ENCODE measurements at places on chromosomes 13 and 19.

DNA sequence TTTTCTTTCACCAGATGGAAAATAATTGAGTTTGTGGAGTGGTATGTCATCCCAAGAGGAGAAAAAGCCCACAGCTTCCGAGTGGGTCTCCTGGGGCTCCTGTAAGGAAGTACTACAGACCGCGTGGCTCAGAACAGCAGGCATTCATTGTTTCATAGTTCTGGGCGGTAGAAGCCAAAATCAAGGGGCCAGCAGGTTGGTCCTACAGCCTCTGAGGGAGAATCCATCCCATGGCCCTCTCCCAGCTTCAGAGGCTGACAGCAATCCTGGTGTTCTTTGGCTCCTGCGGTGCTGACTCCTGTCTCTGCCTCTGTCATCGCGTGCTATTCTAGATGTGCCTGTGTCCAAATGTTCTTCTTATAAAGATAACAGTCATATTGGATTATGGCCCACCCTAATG lies 362.6 kb downstream of the FGF14 start:
- DNase-seq: no peak

GRCh38 chr13:94305934-94306333 lies 173.5 kb downstream of the DCT start:
- no peak for DNase-seq

DNA sequence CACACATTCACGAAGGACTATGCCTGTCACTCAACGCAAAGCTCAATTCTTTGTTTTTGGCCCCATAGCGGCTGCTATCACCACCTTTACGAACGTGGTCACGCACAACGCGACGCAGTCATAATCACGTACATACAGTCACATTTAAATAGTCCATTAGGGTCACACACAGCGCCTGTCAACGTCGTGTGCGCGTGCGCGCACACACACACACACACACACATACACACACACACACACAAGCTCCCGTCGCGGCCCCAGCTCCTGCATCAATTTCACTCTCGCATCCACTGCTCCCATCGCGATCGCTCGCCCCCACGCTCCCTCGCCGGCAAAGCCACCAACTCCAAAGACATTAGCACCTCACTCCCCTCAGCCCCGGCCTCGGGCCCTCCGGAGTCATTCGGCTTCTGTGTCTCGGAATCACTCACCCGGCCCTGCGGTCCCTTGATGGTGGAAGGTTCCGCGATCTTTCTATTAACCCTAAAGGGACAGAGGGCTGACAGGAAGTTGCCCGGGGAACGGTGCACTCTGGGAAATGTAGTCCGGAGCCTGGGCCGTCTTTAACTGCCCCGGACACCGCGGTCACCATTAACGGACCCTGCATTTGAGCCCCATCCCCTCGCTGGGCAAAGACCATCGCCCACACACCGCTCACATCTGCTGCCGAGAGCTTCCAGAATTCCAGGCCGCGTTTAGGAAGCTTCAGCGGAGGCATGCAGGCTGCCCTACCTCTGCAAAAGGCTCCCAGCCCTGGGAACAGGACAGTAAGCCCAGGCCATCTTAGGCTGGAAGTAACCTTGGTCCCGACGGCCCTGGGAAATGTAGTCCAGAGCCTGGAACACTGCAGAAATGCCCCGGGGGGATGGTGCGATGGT lies at the start of gene ZNF790:
Gene ZNF790 (minus strand): TSS at position 482 of the 878 bp plus-strand sequence. CDS start 12,768 bp downstream, outside the sequence.
- DNase-seq: peak; percentile 96

DNA sequence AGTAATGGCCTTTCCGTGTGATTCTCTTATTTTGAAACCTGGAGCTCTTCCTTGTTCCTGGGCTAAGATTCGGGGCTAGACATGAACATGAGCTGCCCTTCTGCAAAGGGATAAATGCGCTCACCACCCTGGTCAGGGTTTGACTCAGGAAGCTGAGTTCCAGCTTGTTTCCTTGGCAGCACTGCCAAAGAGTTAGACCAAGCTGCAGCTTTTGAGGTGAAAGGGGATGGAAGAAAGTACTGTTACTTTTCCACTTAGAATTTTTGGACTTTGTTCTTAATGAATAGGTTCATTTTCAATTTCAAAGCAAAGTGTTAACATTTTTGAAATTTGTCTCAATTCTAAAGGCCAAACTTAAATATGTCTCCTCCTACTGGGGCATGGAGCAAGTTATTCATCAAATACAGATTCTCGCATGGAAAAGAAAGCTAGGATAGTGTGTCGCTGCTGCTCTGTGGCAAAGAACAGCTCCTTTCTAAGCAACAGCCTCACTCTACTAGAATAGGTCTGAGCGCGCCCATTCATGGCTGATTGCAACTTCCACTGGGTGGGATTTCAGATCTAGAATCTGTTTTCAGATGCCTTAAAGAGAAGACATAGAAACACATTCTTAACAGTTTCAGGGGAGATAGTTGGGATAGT lies 2.2 kb downstream of the RGCC start:
- DNase-seq: no peak

Data from astrocyte of the hippocampus (primary cell).